ENCODE measurements at places on chromosomes 3 and 15.
A peak's percentile ranks its signal among the peaks of the same experiment; 100 is the strongest.

GRCh38 chr3:136898549-136898948, 36.5 kb downstream of the NCK1 start:
- DNase-seq = no peak

- no peak for DNase-seq
These were observed 18.6 kb downstream of the DNAJC19 start for GRCh38 chr3:180970931-180971330.

GRCh38 chr3:72079369-72079872, 294.5 kb upstream of the PROK2 start:
- DNase-seq = no peak

DNA sequence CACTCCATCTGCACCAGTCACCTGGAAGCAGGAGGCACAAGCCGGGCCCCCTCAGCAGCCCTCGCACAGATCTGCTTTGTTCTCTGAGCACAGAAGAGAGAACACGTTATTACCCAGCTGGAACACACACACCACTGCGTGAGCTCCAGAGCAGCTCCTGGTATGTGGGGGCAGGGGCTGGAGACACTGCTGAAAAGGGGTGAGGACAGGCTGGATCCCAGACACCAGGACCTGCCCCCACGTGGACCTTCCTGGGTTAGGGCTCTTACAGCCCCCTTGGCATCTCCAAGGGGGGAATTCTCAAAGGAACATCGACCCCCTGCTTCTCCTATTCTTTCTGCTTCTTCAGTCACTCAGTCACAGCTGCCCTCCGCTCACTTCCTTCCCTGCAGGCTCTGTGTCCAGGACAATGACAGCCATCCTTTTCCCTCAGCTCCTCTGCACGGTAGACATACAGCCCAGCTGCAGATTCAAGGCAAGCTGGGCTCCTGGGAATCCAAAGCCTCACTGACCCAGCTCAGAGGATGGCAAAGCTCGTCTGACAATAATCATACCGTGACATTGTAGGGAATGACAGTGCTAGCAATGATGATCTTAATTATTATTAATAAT, 33.7 kb downstream of the PRR20G start:
- DNase-seq = no peak

DNA sequence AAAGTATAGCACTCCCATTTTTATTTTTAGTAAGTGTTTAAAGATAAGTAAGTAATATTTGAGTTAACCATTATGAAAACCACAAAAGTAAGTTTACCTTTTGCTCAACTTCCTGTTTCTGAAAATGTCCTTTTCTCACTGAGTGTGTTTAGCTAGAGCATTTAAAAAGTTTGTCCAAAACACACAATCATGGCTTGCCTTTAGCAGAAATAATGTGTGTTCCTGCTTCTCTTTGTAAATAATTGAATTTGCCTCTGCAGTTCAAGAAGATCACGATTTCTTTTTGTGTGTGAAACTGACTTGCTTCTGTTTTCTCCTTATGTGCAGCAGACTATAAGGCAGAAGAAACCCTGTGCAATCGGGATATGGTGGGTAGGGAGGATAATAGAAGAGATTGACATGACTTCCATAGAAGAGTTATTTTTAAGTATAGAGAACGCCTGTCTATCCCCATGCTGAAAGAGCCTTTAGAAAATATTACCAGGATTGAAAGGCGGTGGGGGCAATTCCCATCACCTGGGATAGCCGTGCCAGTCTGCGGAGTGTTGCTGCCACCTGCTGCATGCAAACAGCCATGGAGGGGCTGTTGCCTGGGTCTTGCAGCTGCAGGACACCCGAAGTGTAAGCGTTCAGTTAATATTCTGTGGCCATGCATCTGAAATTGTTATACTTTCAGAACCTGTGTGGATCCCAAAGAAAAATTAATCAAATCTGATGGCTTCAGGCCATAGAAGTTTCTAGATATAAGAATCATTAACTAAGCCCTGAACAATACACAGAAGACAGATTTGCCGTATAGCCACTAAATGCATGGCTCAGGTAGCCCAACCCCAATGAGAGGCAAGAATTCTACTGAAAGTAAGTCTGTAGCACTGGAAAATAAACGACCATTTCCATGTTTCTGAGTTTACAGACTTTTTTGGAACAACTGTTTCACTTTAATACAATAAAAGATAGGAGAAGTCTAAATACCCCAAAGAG, 2.4 kb upstream of the CD96 start:
- DNase-seq = peak; percentile 39

DNA sequence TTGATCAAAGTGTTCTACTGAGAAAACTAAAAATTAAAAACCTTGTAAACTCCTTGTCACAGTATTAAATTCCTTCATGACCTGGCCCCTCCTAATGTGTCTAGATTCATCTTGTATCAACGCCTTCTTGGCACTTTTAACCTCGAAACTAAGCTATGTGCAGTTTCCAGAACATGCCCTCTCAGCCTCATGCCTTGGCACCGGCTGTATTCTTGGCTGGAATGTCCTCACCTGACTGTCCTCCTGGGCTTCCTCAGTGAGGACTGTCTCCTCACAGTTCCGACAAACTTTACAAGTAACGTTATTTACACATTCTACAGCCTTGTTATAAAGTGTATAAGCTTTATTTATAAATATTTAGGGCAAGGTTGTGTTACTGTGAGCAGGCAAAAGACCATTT, 196.5 kb upstream of the SLC2A2 start:
- DNase-seq = no peak

DNA sequence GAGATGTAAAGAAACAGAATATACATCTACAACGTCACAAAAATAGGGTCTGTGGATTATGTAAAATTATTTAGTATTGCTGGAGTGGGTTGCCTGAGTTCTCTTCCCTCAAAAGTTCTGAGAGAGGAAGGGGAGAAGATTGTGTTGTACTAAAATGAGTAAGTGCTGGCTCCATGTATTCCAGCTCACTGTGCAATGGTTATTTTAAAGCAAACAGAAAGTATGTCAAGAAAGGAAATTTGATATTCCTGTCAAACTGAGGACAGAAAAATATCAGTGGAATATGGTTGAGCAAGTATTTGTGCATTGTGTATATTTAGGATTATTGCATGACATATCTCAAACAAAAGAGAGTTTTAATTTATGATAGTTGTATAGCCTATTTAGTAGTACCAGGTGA, 2.2 kb downstream of the TRPC1 start:
- no peak for DNase-seq

- DNase-seq = no peak
These were observed 301.5 kb upstream of the TLE3 start for GRCh38 chr15:70399204-70399603.

GRCh38 chr3:30539206-30539605, 67.2 kb upstream of the TGFBR2 start:
- no peak for DNase-seq

DNA sequence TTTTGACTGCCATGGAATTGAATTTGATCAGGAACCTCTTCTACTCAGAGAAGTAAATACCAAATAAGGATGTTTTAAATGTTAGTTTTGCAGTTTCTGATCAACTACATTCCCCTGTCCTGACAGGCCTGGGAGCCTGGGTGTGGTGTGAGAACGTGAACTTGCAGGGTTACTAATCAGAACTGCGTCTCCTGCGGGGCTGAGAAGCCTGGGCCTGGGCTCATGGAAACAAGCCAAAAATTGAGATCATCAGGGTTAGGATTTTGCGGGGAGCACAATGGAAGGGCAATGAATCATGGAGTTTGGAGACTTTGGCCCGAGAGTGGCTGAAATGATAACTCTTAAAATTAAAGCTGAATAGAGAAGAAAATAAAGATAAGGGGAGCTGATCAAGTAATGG, 47.8 kb upstream of the C3orf70 start:
- no peak for DNase-seq

- no peak for DNase-seq
These were observed 106.5 kb downstream of the ECT2 start for GRCh38 chr3:172856795-172857742.

DNA sequence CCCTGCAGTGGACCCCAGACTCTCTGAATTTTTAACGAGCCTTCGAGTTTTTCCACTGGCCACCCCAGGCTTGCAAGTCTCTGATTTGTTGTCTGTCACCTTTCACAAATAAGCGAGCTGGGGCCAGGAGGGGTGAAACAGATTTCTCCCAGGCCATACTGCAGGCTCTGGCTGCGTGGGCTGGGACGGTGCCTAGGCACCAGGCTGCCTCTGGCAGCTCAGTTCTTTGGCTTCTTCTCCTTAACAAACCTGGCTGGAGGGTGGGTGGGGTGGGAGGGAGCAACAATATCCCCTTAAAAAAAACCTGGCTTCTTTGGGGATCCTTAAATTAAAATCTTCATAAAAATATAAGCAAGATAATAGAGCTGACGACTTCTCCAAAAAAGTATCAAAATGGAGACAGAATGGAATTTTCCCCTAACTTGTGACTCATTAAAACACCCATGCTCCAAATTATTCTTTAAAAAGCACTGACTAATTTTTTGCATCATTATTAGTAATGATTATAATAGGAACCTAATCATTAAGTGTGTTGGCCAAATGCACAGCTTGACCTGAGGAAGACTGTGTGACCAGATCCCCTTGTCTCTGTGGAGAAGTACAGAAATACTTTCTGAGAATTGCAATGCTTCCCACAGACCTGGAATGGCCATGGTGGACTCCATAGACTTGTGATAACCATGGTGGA, 84.1 kb downstream of the SNRK start:
- no peak for DNase-seq

DNA sequence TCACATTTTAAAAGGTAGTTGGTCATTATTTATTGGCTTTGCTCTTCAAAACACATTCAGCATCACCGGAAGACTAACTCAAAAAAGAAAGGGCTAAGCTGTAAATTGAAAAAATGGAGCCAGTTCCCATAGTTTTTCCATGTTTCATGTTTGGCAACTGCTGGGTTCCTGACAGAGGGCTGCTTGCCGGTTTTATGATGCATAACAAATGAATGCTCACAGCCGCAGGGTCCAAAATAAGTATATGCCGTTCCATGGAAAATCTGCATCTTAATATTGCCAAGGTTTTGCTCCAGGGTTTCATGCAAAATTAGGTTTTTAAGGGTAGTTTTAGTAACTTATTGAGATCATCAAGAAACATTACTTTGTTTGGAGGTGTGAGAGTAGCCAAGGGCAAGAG, 15.8 kb downstream of the SLC12A1 start:
- no peak for DNase-seq

DNA sequence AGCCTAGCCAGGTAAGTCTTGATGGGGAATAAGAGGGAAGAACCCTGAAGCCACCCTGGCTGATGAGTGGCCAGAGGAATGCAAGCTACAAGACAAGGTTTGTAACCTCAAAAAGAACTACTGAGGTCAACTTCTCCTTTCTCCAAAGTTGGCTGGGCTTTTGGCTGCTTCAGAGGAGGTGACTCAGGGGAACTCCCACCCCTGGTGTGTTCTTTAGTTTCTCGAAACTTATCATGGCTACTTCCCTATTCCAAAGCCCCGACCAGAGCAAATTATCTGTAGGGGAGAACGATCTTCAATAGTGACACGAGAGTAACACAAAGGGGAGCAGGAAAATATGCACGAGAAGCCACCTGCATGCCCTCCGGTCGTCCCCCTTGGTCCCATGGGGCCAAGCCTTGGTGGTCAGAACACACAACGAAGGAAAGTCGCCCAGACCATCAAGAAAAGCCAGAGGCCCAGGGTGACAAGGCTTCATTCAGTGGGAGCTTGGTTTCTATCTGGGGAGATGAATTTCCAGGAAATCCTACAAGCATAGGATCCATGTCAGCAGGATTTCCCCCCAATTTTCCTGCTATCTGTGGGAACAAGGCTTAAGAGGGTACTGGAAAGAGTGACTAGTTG, 6.5 kb upstream of the BCL2A1 start:
- no peak for DNase-seq

GRCh38 chr3:132414841-132415240, 2.5 kb upstream of the DNAJC13 start:
- DNase-seq = no peak

- DNase-seq = no peak
These were observed 15.2 kb upstream of the EXOG start for GRCh38 chr3:38480930-38481329.

DNA sequence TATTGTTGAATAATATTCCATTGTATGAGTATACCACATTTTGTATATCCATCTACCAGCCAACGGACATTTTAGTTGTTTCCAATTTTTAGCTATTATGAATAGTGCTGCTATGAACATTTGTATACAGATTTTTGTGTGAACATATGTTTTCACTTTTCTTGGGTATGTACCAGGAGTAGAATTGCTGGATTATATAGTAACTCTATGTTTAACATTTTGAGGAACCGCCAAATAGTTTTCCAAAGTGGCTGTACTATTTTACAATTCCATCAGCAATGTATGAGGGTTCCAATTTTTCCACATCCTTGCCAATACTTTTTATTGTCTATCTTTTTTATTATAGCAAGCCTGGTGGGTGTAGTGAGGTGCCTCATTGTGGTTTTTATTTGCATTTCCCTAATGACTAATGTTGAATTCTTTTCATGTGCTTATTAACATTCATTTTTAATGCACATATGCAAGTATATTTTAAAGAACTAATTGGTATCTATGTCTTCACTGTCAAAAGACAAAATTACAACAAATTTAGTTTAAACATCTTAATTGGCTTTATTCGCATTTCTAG, 77.5 kb upstream of the PIAS1 start:
- no peak for DNase-seq

- no peak for DNase-seq
These were observed 694.9 kb downstream of the MECOM start for GRCh38 chr3:168968609-168969008.

- no peak for DNase-seq
These were observed 137.4 kb downstream of the SERPINI1 start for GRCh38 chr3:167872941-167873340.

- DNase-seq = peak; percentile 24
These were observed 23.4 kb downstream of the WHAMM start for GRCh38 chr15:82832601-82833361.

DNA sequence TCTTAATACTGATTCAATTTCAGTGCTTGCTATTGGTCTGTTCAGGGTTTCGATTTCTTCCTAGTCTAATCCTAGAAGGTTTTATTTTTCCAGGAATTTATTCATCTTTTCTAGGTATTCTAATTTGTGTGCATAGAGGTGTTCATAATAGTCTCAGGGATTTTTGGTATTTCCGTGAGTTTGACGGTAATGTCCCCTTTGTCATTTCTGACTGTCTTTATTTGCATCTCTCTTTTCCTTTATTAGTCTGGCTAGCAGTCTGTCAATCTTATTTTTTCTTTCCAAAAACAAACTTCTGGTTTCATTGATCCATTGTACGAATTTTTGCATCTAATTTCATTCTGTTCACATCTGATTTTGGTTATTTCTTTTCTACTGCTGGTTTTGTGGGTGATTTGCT, 35.2 kb upstream of the CD200R1L start:
- DNase-seq = no peak

- DNase-seq = no peak
These were observed 10.0 kb downstream of the CRYGS start for GRCh38 chr3:186534113-186534669.

- no peak for DNase-seq
These were observed 443 bp upstream of the NR2F2 start for GRCh38 chr15:96330064-96330449.

DNA sequence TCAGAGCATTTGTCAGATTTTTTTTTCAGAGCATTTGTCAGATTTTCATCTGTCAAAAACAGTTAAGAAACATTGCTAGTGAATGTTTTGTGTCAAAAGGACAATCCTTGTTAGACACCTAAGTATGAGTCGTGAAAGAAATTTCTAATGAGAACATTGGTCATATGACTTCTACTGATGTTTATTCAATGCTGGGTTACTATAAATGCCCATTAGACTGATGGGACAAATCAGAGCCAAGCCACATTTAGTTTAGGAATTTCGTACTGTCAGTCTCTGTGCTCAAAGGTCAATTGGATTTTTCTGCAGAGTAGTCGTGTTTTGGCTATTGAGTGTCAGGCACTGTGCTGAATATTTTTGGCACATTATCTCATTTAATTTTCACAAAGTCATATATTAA, 31.6 kb downstream of the TSC22D2 start:
- no peak for DNase-seq

All from stimulated activated CD8-positive, alpha-beta memory T cell treated with anti-CD3 and anti-CD28 coated beads, Interleukin-4, amount 100 ng/mL, for 24 hours (primary cell).